ENCODE measurements at places on chromosomes 5 and 9.

GRCh38 chr5:143775258-143775657, 36.7 kb upstream of the HMHB1 start:
- DNase-seq, result no peak

DNA sequence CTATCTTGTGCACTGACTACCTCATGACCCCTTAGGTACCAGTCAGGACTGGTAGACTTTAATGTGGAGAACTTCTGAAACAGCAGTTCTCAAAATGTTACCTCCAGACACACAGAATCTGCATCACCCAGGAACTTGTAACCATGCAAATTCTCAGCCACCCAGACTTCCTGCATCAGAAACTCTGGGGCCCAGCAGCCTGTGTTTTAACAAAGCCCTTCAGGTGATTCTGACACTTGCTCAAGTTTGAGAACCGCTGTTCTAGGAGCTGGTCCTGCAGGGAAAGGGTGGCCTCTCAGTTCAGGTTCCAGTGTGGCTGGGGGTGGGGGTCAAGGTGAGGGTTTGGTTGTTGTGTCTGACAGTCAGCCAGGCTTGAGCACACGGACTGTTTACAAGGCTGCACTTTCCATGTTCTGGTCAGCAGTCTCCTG, 28.4 kb downstream of the ZFP62 start:
- DNase-seq, result no peak

DNA sequence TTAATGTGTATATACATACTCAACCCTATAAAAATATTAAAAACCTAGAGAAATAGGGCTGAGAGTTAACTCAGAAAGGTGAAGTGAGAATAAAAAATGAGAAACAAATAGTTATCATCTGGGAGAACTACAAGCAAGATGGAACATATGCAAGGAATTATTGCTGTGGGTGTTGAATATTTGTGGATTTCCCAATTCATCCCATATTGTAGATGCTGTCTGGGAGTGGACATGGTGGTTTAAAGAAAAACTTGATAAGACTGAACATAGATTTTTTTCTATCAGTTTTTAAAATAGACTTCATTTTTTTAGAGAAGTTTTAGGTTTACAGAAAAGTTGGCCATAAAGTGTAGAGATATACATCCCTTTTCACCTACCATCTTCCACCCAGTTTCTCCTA, 263.5 kb downstream of the SPATA31D1 start:
- no peak for DNase-seq

- no peak for DNase-seq
These were observed 22.4 kb downstream of the UTP15 start for GRCh38 chr5:73587923-73588322.

GRCh38 chr9:136013116-136013515, 51.9 kb upstream of the UBAC1 start:
- DNase-seq, result no peak

GRCh38 chr9:85610074-85610860, 131.5 kb downstream of the AGTPBP1 start:
- no peak for DNase-seq

DNA sequence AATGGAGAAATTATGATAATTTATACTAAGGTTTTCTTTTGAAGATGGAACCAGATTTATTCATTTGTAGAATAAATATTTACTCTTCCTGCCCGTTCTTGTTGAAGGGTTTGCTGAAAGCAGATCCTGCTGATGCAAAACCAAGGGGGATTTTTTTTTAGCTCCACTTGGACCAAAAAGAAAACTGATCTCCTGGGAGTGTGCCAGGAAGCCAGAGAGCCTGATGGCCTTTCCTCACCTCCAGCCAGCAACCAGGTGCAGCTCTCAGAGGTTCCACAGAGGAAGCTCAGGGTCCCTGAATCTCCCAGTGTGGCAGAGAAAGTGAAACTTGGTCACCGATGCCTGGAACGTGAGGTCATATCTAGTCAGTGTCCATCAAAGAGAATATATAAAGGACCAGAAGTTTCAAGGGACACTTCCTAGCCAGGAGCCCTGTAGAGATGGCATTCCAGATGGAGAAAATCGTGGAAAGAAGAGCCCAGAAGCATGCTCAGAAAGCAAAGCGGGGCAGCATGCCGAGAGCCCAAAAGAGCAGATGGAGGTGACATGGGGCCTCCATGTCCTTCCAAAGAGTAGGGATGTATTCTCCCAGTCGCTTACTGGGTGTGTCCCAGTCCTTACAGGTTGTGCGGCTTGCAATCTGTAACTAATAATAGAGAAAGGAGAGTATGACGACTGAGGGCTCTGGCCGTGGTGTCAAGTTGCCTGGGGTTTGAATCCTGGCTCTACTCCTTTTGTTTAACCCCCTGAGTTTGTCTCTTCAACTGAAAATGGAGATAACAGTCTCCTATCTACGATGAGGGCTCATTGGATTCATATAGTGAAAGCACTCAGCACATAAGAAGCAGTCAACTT, 12.2 kb downstream of the AFAP1L1 start:
- DNase-seq, result no peak

GRCh38 chr5:72157625-72157962, 50.3 kb downstream of the MAP1B start:
- no peak for DNase-seq

GRCh38 chr9:70034271-70034711, 9.4 kb upstream of the MAMDC2 start:
- DNase-seq, result no peak

DNA sequence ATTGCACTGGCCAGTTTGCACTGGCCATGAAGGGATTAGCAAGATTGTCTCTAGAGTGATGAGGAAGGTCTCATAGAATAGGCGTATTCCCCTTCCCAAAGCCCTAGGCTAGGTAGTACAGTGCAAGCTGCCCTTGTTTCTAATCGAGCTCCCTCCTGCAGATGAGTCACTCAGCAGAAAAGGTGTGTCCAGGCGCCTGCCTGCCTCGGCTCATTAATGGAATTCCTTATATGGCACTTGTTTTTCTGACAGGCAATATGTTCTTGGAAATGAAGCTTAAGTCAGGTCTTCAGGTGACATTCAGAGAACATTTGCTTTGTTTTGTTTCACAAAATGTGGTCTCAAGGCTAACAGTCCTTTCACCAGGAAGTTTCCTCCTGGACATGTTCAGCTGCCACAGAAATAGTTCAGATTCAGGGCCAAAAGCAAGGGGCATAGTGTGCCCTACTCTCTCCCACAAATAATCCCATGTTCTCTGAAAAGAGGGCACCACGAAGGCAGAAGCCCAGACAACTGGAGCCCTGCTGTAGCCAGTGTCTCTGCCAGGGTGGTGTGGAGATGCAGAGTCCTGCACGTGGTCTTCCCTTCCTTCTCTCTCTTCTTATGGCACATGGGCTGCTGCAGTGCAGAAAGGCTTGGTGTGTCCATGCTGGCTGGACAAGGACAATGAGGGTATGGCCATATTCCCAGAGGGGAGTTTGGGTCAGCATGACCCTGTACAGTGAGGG, 281.1 kb upstream of the MAP3K1 start:
- no peak for DNase-seq

Measured in activated T-helper 1 cell treated with anti-CD3 and anti-CD28 coated beads, Interleukin-2, amount 50 U/mL, for 16 hours (primary cell).